ENCODE measurements at places on chromosomes 4 and X. TPM values are rescaled to one million over a fixed set of nuclear protein-coding genes. Genes with fewer than 3 reads are reported as not detected.

TBC1D9 gene
- 6.2 TPM for total RNA-seq

PAGE4 gene
- not detected for total RNA-seq

CRMP1 gene
- 4.0 TPM for total RNA-seq

HPGD gene
- total RNA-seq = 81.0 TPM

CDKL2 gene
- 0.63 TPM for total RNA-seq
